ENCODE measurements at places on chromosomes 2 and 18. TPM values are rescaled to one million over a fixed set of nuclear protein-coding genes. Genes with fewer than 3 reads are reported as not detected.

MC4R gene
- not detected for total RNA-seq

TRIB2 gene
- total RNA-seq, result 1.1 TPM

LBX2 gene
- total RNA-seq, result 3.2 TPM

DNAH7 gene
- 1.2 TPM for total RNA-seq

SMYD1 gene
- not detected for total RNA-seq

SP100 gene
- total RNA-seq, result 26.5 TPM

TMEM185B gene
- 47.0 TPM for total RNA-seq

LOXL3 gene
- 0.60 TPM for total RNA-seq

CHRNG gene
- total RNA-seq, result not detected

NPHP1 gene
- total RNA-seq, result 6.8 TPM

UNC80 gene
- total RNA-seq, result not detected

PAIP2B gene
- total RNA-seq, result 0.23 TPM

MAB21L4 gene
- 0.29 TPM for total RNA-seq

IL36B gene
- not detected for total RNA-seq

ALPI gene
- not detected for total RNA-seq

PROM2 gene
- total RNA-seq, result not detected

RAMP1 gene
- not detected for total RNA-seq

CKAP2L gene
- total RNA-seq, result 13.9 TPM

CRYGC gene
- not detected for total RNA-seq

TEKT4 gene
- total RNA-seq, result not detected

SAP130 gene
- total RNA-seq, result 10.8 TPM

SDC1 gene
- 167 TPM for total RNA-seq

MRO gene
- 0.26 TPM for total RNA-seq

CDH20 gene
- not detected for total RNA-seq

HMSD gene
- total RNA-seq, result not detected

SERPINB13 gene
- total RNA-seq, result not detected

MYO5B gene
- total RNA-seq, result 8.0 TPM

LOXHD1 gene
- total RNA-seq, result not detected

CD226 gene
- total RNA-seq, result 0.11 TPM

CLEC4F gene
- not detected for total RNA-seq

ABCG8 gene
- not detected for total RNA-seq

IFIH1 gene
- total RNA-seq, result 0.78 TPM

MC2R gene
- total RNA-seq, result not detected

SPP2 gene
- not detected for total RNA-seq

STEAP3 gene
- 45.5 TPM for total RNA-seq

IL36RN gene
- total RNA-seq, result 0.02 TPM

SLC9A4 gene
- total RNA-seq, result not detected

CD207 gene
- total RNA-seq, result not detected

SEMA4C gene
- total RNA-seq, result 18.6 TPM

COLEC11 gene
- 0.53 TPM for total RNA-seq

RAPGEF4 gene
- 0.19 TPM for total RNA-seq

RAB6C gene
- total RNA-seq, result not detected

All from A549 treated with AZD2906 at 1 μM for 4 hours (cell line).